GM12864 (cell line): ENCODE measurements at places on chromosomes 16 and 17.

GRCh38 chr17:82927661-82928601 is 88.1 kb upstream of the ZNF750 start:
- no peak for DNase-seq

DNA sequence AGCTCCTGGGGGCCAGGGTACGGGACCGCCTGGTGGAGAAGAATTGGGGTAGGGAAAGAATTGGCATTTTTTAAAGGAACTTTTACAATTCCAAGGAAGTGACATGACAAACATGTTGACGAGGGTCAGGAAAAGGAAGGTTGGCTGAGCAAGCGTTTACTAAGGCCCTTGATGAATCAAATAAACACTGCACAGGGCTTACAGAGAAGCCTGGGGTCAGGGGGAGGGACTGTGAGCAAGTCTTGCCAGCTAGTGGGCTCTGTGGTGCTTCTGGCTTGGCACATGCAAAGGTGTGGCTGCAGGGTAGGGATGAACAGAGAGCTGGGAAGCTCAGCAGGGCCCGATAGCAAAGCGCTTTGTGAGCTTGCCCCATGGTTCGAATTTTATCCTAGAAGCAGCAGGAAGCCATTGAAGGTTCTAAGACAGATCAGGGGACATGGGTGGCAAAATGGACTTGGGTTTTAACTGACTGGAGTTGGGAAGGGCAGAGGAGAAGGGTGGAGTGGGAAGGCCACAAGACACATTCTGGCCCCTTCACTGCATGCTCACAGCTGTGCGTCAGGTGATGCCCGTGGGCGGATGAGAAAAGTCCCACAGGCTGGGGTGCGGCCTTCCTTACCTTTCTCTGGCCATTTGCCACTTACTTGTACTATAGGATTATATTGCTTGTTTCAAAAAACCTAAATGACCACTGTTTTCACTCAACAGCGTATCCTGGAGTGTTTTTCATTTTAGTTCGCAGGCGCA is 117.8 kb downstream of the SOCS1 start:
- no peak for DNase-seq

GRCh38 chr16:88706965-88707826 is 893 bp downstream of the CTU2 start:
- no peak for DNase-seq

GRCh38 chr17:41211845-41212466 is 14.5 kb upstream of the KRTAP9-2 start:
- no peak for DNase-seq
